ENCODE measurements at places on chromosomes 11 and 22.

- no peak for DNase-seq
Observed at GRCh38 chr22:31844941-31845340, 91.1 kb downstream of the DEPDC5 start.

DNA sequence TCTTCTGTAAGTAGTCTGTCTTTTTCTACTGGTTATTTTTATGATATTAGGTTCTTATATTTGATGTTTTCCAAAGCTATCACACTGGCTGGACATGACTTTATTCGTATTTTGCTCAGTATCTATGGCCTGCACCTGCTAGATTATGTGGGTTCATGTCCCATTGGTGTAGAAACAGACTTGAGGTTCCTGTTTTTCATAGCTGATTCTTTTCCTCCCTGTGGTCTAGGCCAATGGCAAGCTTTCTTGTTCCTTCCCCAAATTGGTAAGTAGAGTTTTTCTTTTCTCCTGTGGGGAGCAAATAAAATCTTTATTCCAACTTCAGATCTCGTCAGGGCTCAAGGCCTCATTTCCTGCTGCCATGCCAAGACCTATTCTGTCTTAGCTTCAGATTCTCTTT is 30.2 kb upstream of the SWAP70 start:
- DNase-seq, result no peak

GRCh38 chr22:38027487-38027886 is 29.7 kb upstream of the PICK1 start:
- no peak for DNase-seq

DNA sequence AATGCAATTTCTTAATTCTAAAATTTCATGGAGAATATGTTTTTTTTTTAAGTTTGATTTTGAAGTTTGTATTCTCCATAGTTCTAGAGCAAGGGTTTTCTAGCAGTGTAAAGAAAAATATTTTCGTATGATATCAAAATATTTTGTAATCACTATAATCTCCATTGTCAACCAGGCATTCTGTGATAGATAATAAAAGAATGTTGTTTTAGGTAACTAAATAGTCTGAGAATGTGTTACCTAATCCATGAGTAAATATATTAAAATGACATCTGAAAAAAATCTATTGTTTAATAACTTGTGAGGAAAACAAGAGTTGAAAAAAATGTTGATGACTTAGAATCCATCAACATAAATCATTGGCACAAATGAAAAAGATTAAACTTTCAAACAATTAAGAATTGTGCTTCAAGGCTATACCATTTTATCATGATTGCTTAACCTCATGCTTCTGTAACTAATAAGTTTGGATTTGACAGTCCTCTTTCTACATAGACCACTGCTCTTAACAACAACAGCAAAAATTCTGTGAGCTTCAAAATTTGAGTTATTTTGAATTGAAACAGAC is 2211.8 kb downstream of the LRRC4C start:
- no peak for DNase-seq

DNA sequence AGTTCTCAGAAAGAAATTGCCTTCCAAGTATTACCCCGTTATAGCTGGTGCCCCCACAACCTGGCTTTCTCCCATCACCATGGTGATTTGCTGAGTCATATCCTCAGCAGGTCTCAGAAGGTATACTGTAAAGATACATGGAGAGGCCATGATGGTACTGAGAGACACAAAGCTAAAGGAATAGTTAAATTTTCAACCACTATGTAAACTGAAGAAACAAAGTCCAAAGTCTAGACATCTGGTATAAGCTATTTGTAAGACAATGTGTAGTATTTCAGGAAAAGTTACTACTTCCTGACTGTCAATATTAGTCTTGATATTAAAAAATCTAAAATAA is 377.1 kb downstream of the DCDC1 start:
- no peak for DNase-seq
